ENCODE measurements at places on chromosomes 4 and X. TPM values are rescaled to one million over a fixed set of nuclear protein-coding genes. Genes with fewer than 3 reads are reported as not detected.

Gene C4orf33
- 28.2 TPM for polyA plus RNA-seq

Gene TCEAL6
- not detected for polyA plus RNA-seq

Gene TTC29
- polyA plus RNA-seq = not detected

Gene OCIAD1
- 145 TPM for polyA plus RNA-seq

Gene KIT
- polyA plus RNA-seq = not detected

Gene ANAPC10
- 4.9 TPM for polyA plus RNA-seq
